ENCODE measurements at places on chromosomes 3 and 15.
A peak's percentile ranks its signal among the peaks of the same experiment; 100 is the strongest.

GRCh38 chr3:149575213-149575960, 82.4 kb downstream of the WWTR1 start:
- DNase-seq = no peak

DNA sequence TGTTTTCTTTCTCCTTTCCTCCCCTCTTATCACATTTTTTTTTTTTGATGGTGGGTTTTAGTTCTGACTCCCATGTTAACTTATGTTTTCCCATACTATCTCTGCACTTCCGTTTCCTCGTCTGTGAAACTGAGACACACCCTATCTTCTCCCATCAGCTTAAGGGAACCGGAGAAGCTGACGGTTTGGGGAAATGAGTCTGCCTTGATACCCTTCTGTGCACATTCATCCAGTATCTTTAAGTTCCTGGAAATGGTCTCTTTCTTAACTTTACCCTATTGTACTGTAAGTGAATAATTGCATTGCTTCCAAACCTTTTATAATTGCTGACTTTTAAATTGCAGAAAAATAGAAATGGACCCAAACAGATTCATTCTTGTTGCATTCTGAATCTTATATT, 26.2 kb upstream of the CFAP161 start:
- no peak for DNase-seq

DNA sequence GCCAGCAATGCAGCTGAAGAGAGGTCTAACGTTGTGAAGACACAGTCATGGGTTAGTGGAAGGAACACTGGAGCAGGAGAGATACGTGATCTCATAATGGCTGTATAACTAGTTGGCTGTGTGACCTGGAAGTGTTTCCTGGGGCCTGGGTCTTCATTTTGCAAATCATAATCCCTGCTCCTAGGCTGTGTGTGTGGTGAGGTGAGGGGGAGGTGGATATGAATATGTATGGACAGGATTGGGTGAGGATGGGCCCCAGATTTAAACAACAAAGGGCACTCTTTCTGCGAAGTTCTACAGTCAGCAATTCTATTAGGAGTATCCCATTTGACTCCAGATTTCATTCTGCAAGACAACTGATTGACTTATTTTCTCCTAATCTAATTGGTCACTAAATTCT, 41.3 kb downstream of the ANKRD28 start:
- DNase-seq = no peak

GRCh38 chr3:123723522-123724168, 138.8 kb upstream of the HACD2 start:
- peak; percentile 23 for DNase-seq

DNA sequence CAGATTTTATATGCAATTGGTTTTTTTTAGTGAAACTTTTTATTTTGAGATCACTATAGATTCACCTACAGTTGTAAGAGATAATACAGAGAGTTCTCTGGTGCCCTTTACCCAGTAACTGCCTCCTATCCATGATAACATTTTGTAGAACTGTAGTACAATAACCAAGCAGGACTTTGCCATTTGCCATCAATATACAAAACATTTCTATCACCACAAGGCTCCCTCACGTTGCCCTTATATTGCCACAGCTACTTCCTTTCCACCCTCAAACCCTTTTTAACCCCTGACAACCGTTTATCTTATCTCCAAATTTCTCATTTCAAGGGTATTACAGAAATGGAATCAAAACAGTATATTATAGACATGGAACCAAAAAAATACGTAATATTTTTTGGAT, 130.7 kb upstream of the GOLGA6L4 start:
- DNase-seq = no peak
